ENCODE measurements at places on chromosomes 12 and 14. TPM values are rescaled to one million over a fixed set of nuclear protein-coding genes. Genes with fewer than 3 reads are reported as not detected.

SERPINA3 gene
- total RNA-seq = not detected

FAM90A1 gene
- not detected for total RNA-seq

PTHLH gene
- total RNA-seq = not detected

AMHR2 gene
- not detected for total RNA-seq
